ENCODE measurements at places on chromosomes 3 and 15.

- no peak for DNase-seq
Measured at GRCh38 chr15:35764661-35765519, 218.9 kb upstream of the DPH6 start.

GRCh38 chr15:63463036-63463435 is 41.4 kb upstream of the USP3 start:
- no peak for DNase-seq

DNA sequence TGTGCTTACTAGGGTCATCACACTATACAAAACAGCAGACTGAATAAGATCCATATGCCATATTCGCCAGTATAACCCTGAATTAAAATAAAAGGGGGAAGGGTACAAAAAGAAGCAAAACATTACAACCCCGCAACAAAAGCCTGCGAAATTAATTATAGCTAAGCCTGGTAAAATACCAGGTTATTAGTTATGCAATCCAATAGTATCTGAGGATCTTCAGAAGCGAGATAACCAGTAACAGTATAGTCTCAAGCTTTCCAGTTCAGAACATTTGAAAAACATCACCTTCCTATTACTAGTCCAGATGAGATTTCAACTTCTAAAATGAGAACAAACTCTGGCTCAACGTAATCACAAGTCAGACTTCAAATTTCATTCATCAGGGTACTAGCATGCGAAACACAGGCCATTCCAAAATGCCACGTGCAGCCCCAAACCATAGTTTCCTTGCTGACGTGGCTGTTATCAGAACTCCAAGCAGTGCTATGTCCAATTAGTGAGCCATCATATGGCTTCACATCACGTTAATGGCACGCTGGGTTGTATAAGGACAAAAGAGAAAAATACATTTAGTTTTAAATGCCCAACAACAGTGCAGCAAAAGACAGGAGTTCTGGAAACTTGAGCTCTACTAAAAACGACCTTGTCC is 1.1 kb downstream of the SSR3 start:
- no peak for DNase-seq

GRCh38 chr15:25541228-25541627 is 102.4 kb upstream of the UBE3A start:
- DNase-seq: no peak

DNA sequence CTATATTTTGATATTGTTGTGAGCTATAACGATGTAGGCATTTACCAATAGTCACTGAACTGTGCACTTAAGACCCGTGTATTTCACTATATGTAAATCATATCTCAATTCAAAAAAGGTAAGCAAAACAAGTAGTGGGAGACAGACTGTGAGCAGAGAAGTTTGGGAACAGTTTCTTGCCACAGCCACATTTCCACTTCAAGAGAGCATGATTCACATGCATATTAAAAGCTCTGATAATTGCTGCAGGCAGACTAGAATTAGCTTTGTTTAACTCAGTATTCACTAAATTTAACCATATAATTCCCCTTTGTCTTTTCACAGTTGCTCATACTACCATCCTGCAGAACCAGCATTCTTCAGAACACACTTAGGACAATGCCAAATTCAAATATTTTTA is 168.4 kb upstream of the ZNF385D start:
- no peak for DNase-seq

DNA sequence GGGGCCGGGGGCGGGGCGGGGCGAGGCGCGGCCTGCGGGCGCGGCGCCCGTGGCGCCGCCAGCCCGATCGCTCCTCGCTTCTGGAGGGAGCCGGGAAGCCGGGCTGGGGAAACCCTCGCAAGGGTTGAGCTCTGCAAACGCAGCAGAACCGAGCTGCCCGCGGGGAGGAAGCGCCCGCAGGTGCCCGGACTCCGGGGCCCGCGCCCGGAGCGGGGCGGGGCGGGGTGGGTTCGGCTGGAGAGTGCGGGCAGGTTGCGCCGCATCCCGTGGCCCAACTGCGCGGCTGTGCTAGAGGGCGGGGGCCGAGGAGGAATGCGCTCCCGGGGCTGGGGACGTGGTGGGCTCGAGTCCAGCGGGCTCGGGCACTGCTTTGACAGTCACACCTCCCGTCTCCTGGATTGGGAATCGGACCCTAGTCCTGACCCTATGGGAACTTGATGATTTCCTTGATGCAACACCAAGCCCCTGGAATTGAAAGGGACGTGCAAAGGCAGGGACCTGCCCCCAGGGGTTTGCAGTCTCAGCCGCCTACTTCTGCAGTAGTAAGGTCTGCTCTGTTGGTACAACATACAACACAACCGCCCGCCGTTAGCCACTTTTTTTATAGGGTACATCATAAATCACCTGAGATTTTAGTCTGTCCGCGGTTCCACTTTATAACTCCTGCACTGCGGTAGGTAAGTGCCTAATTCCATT is 34.3 kb downstream of the ZBTB38 start:
- no peak for DNase-seq

DNA sequence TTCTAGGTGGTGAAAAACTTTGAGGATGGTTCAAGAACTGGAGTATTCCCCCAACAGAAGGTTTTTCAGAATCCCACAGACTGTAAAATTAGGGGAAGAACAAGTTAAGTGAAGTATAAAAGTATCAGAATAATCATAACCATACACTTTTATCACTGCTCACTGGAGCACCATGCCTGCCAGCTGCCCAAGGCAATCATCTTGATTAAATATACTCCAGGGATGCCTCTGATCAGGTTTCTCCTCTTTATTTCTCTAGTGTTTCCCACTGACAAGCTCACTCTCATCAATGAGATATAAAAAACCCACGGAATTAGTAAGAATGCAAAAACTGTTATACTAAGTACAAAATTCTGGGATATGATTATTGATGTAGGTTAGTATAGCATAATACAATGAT is 108.0 kb downstream of the STAG1 start:
- DNase-seq: no peak

DNA sequence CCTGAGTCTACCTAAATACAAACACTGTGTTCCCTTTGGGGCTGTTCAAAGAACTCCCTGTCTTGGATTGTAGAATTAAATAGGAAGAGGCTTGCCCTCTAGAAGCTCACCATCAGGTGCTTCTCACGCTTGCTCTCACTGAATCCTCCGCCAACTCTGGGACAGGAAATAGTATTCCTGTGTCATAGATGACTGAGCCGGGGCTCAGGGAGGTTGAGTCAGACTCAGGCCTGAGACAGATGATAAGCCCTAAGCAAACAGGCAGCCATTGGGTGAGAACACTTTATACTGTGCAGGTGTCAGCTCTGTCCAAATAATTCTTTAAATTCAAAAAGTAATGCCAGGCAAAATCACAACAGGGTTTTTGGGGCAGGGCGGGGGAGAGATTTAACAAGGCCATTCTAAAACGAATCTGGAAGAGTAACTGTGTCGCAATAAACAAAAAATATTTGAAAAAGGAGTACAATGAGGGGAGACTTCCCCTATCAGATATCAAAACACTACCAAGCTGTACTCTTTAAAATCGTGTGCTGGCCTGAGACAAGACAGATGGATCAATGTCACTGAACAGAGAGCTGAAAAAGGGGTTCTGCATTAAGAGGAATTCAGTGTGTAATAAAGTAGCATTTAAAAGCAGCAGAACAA is 59.0 kb downstream of the EPHB3 start:
- no peak for DNase-seq

DNA sequence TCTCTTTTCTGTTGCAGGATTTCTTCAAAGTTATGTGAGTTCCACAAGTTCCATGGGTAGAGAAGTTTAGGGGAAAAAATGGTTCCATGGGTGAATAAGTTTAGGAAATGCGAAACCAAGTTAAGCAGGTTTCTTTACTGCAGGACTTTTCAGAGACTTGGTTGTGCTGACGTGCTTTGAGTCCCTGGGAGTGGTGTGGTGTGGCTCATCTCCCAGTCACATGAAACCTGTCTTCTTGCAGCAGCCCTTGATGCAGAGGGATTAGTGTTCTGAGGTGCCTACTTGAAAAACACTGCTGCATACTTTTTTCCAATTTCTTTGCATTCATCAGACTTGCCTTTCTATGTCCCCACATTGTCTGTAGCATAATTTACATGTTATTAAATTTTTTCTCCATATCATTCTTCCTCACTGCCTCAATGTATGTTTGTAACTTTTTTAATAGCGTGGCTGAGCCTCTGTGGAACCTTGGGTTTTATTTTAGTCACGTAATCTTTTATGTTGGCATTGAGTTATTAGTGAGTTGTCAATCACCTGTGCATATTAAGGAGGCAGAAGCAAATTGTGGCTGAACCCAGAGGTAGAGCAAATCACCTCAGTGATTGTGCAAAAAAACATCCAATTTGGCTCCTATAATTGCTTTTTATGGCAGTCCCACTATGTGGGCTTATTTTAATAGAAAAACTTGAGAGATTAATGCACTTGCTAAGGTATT is 115.6 kb downstream of the CACNA2D3 start:
- DNase-seq: no peak

DNA sequence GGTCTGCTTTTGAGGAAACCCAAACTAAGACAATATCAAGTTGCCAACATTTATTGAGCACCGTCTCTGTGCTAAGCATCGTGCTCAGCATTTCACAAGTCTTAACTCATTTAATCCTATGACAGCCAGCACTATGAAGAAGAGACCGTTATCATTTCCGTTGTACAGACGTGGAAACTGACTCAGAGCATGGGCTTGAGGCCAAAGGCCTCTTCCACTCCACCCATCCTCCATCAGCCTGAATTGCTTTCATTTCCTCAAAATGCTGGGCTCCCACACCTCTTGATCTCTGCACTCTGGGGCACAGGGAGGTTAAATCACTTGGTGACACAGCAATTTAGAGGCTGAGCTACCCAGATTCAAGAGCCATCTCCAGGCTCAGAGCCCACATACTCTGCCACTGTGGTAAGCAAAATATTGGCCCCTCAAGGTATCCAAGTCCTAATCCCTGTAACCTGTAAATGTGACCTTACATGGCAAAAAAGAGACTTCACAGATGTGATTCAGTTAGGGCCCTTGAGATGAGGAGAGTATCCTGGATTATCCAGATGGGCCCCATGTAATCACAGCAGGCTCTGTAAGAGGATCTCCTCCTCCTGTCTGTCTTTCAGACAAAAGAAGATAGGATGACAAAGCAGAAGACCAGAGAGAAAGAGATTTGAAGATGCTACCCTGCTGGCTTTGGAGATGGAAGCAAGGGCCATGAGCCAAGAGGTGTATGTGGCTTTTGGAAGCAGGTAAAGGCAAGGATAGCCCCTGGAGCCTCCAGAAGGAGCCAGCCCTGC is 24.3 kb upstream of the FLNB start:
- no peak for DNase-seq

GRCh38 chr15:100111125-100112060 is 230.4 kb downstream of the ADAMTS17 start:
- no peak for DNase-seq

DNA sequence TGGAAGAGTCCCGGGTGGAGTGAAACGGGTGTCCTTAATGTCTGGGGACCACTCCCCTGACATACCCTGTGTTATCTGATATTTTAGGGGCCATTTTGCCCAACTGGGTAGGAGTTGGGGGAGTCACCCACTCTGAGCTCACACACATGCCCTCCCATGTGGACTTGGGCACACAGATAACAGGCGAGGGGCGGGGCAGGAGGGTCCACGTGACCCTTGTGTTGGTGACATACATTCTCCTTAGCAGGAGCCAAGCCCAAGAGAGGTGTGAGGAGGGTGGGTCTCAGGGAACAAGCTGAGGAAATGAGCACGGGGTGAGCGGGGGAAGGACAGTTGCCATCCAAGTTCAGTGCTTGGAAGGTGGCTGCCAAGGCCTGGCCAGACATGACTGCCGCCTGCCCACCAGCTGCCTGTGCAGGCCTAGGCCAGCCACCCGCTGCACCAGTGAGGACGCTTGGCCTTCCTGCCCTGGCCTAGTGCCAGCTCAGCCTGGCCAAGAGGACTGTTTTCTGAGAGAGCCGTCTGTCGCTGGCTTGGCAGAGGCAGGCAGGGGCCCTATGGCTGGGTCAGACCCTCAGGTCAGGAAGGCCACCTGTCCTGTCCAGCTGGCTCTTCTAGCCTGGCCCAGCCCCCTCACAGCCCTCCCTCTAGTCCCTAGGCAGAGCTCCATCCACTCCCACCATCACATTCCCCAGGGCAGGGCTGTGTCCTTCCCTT is 31.3 kb upstream of the TMEM115 start:
- no peak for DNase-seq

GRCh38 chr3:36837089-36837488 is 72.7 kb upstream of the DCLK3 start:
- DNase-seq: no peak

- no peak for DNase-seq
Measured at GRCh38 chr3:36257158-36257852, 123.0 kb upstream of the STAC start.

- DNase-seq: no peak
Measured at GRCh38 chr15:75733761-75734651, 21.4 kb upstream of the CSPG4 start.

GRCh38 chr15:27017168-27017809 is 46.3 kb downstream of the GABRG3 start:
- DNase-seq: peak; percentile 62

DNA sequence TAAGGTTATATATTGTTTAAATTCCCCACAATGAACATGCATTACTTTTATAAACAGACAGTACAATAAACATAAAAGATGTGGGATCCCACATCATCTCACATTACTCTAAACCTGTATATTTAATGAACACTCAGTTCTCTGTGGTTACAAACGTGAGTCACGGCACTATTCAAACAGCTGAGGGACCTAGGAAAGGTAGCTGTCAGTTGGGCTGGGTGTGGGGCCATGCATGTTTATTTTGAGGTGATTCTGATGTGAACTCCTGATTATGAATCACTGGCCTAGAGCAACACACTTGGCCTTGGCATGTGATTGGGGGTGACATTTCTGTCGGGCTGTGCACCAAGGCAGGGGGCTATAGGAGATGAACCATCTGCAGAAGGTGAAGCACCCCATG is 147.6 kb upstream of the HACD2 start:
- DNase-seq: no peak

- no peak for DNase-seq
Measured at GRCh38 chr3:159200176-159200575, 398.3 kb downstream of the MFSD1 start.

DNA sequence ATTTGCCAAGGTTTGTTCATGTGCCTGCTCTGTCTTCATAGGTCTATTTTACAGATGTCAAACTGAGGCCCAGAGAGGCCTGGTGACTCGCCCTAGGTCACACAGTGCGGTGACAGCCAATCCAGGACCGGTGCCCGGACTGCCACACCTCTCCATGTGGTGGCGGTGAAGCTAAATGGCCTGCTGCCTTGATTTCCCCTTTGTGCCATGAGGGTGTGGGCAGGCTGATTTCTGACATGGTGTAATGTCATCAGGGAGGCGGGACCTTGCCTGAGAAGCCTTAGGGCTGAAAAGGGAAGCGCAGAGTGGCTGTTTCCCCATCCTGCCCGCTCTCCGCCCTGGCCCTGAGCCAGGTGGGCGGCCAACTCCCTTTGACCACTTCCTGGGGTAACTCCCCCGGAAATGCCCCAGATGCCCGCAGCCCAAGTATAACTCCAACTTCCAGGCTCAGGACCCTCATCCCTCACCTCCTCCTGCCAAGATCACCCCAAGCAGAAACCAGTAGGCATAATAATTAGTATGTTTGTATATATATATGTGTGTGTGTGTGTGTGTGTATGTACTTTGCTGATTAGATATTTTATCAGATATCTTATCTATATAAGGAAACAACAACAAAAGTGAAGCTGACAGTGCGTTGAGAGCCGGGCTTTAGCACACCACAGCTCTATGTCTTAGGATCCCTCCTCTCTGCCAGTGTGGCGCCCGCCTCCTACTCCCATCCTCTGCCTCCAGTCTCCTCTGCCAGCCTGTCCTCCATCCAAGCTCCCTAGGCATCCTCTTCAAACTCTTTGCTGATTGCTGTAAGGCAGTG is 63.9 kb downstream of the IQSEC1 start:
- DNase-seq: no peak
